ENCODE measurements at places on chromosomes 1 and 21. TPM values are rescaled to one million over a fixed set of nuclear protein-coding genes. Genes with fewer than 3 reads are reported as not detected.

- no peak overlapping the region for H3K27ac ChIP-seq
- H3K27me3 ChIP-seq: no peaks in the 10 kb centered on the region
- H3K36me3 ChIP-seq: peaks cover 22% of the 10 kb centered on the region
- no peak overlapping the region for H3K4me3 ChIP-seq
Observed at GRCh38 chr1:51859333-51859732, 19.2 kb downstream of the NRDC start.

The TNFRSF9 gene
- 68.1 TPM for total RNA-seq

- no peak overlapping the region for H3K4me3 ChIP-seq
- H3K4me1 ChIP-seq: no peaks in the 10 kb centered on the region
Observed at GRCh38 chr21:36591326-36591970, 107.5 kb upstream of the SIM2 start.

DNA sequence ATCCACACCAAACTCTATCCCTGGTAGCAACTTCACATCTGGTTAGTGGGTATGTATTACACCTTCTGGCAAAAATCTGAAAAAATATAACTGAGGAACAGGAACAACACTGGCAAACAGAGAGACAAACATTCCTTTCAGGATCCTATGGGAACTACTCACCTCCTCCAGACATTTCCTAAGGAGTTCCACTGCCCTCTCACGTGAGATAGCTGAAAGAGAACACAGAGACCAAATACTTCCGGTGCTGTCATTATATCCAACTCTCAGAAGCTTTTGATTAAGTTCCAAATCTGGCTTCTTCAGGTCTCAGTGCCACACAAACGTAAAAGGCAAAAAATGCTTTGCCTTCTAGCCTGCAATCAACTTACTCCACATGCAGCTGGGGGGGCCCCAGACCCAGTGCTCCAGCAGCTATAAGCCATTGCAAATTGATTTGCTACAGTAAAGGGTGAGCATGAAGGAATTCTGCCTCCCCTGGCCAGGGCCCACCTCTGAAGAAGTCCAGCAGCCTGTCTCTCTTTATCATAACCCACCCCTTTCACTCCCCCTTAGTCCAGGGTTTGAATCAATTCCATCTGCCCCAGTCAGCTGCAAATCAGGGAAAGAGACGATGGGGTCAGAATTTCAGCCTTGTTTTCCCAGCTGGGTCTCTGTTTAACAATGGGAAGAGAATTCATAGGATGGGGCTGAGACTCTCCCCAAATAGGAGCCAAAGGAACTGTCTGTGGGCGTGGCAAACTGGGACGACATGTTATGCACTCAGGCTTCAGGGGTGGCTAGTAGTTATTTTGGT lies 32.2 kb downstream of the TFAP2E start:
- no peak overlapping the region for H3K27ac ChIP-seq
- no peaks in the 10 kb centered on the region for H3K27me3 ChIP-seq
- H3K4me3 ChIP-seq: no peak overlapping the region
- DNase-seq: no peak
- peaks cover 3% of the 10 kb centered on the region for H3K4me1 ChIP-seq
- peaks cover 54% of the 10 kb centered on the region for H3K36me3 ChIP-seq

GRCh38 chr21:44525391-44526095 lies 14.5 kb downstream of the KRTAP10-1 start:
- H3K27ac ChIP-seq: no peak overlapping the region
- H3K36me3 ChIP-seq: no peaks in the 10 kb centered on the region
- H3K27me3 ChIP-seq: no peaks in the 10 kb centered on the region
- no peaks in the 10 kb centered on the region for H3K4me1 ChIP-seq

The IPO13 gene
- 29.4 TPM for total RNA-seq

DNA sequence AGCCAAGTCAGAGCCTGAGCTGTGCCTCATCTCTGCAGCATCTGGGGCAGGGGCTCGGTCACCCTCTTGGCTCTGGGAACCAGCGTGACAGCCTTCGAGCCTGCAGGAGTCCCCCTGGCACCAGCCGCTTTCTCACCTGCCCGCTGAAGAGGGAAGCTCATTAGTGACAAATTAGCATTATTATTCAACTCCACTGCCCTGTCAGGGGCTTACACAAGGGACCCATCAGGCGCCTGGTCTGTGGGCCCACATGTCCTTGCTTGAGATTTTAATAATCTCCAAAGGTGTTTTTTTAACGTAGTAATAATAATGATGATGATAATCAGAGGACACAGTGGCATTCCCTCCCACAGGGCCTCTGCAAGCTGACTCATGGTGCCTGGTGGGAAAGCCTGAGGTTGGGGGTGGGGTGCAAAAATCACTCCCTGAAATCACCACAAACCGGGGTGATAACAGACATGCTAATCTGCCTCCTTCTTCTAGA lies 98.1 kb upstream of the IGSF21 start:
- H3K4me3 ChIP-seq: no peak overlapping the region
- H3K36me3 ChIP-seq: no peaks in the 10 kb centered on the region
- no peak for DNase-seq
- no peaks in the 10 kb centered on the region for H3K4me1 ChIP-seq
- no peak overlapping the region for H3K27ac ChIP-seq

The LMOD1 gene
- total RNA-seq: not detected
